Esophagus muscularis mucosa (tissue), 4 donors: ENCODE measurements at places on chromosomes 12 and 14. TPM values are rescaled to one million over a fixed set of nuclear protein-coding genes. Genes with fewer than 3 reads are reported as not detected.

Gene ANKRD33
- not detected for total RNA-seq

Gene CACNB3
- 16.6 TPM for total RNA-seq

Gene STAC3
- 0.42 TPM for total RNA-seq

Gene PMEL
- total RNA-seq = not detected

Gene MTHFD1
- total RNA-seq = 33.8 TPM

Gene SELPLG
- 7.2 TPM for total RNA-seq

Gene PTGDR
- total RNA-seq = 0.17 TPM

Gene TAS2R9
- total RNA-seq = not detected

Gene SPRING1
- 6.2 TPM for total RNA-seq
